Suppressor macrophage treated with lipopolysaccharide for 4 hours (primary cell): ENCODE measurements at places on chromosomes 1 and 21.
A peak's percentile ranks its signal among the peaks of the same experiment; 100 is the strongest.

DNA sequence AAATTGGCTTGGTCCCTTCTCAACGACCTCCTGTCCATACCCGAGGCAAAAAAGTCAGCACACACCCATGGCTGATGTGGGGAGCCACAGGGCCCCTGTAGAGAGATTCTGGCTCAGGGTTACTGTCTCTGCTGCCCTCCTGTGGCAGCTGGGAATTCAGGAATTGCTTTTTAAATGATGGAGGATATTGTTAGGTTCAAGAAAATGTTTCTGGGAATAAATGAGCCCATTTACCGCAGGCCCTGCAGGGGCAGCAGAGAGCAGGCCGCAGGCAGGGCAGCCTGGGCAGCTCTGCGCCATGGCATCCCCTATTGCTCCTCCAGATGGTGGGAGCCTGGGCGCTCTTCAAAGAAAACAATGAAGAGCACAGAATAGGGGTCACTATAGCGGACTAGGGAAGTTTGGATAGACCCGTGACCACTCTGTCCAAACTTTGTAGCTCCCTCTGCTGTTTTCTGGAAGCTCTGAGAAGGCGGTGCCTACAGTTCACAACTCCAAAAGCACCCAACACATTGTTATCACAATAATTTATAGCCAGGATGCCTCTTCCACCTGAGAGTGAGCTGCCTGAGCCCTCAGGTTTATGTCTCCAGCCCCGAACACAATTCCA is 201.1 kb downstream of the BACH1 start:
- DNase-seq, result peak; percentile 16

DNA sequence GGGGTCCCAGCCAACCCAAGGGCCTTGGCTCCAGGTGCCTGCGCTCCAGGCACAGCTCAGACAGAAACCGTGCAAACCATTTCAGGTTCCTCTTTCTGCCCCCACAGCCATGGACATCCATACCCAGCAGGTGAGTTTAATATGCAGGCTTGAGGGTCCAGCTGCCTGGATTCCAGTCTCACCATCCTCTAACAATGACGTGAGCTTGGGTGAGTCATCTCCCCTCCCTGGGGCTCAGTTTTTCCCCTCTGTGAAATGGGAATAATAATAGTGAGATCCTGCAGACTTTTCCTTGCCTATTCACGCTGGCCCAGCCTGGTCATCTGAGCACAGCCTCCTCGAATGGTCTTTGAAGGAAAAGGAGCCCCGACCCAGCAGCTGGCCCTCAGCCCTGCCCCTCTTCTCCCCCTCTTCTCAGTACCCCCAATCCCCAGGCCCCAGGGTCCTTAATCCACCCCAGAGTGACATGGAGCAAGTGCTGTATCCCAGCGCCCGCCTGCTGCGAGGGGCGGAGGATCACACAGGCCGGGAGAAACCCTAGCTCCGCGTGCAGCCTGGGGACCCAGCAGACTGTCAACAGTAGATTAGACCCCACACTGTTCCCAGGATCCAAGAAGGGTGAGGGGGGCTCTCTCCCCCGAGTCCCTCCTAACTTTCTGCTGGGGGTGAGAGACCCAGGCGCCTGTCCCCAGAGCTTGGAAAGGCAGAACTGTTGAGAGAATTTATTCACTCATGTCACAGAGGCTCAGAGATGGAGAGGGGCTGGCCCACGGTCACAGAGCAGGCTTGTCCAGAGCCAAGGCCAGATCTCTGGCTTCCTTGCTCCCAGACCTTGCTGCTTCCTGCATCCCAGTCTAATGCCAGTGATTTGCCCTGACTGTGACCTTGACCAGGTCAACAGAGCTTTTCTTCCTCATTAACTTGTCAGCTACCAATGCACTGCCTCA is 49.2 kb downstream of the TAS1R2 start:
- no peak for DNase-seq

DNA sequence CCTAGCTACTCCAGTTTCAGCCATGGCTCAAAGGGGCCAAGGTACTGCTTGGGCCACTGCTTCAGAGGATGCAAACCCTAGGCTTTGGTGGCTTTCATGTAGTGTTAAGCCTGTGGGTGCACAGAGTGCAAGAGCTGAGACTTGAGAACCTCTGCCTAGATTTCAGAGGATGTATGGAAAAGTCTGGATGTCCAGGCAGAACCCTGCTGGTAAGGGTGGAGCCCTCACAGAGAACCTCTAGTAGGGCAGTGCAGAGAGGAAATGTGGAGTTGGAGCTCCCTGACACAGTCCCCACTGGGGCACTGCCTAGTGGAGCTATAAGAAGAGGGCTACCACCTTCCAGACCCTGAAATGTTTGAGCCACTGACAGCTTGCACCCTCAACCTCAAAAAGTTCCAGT is 16.2 kb downstream of the RIIAD1 start:
- DNase-seq, result no peak

GRCh38 chr1:213605732-213606131 is 382.0 kb upstream of the PROX1 start:
- DNase-seq, result no peak

DNA sequence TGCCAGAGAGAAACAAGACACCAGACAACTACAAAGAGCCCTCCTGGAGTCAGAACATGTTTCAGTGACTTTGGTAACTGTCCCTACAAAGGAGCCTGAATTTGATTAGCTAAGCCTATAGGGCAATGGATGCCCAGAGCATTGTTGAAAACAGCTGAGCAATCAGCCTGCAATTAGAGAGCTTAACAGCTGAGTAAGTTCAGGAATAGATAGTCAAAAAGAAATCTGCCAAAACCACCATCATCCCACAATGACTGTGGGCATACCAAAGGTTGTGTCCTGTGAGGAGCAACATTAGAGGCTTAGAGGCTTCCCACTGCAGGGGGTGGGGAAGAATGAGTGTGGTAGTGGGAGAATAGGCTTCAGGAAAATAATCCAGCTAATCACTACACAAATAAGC is 32.1 kb downstream of the SH3BP5L start:
- DNase-seq, result no peak

- peak; percentile 59 for DNase-seq
Measured at GRCh38 chr1:167455786-167456446, 62.4 kb downstream of the CD247 start.

DNA sequence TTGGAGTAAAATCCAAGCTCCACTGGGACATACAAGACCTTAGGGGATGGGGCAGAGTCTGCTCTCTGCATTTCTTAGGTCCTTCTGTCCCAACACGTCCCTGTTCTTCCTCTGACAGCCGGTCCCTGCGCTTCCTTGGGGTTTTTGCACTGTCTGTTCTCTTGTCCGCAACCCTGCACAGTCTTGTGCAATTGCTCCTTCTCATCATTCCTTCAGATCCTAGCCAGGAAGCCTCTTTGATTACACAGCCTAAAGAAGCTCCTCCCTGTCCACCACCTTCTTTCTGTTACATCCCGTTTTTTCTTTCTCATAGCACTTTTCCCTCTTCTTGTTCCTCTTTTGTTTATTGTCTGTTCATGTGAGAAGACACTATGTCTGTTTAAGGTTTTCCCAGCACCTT is 19.9 kb downstream of the ACOT11 start:
- peak; percentile 82 for DNase-seq

- DNase-seq, result no peak
Measured at GRCh38 chr1:226404063-226404903, 3.6 kb downstream of the PARP1 start.

DNA sequence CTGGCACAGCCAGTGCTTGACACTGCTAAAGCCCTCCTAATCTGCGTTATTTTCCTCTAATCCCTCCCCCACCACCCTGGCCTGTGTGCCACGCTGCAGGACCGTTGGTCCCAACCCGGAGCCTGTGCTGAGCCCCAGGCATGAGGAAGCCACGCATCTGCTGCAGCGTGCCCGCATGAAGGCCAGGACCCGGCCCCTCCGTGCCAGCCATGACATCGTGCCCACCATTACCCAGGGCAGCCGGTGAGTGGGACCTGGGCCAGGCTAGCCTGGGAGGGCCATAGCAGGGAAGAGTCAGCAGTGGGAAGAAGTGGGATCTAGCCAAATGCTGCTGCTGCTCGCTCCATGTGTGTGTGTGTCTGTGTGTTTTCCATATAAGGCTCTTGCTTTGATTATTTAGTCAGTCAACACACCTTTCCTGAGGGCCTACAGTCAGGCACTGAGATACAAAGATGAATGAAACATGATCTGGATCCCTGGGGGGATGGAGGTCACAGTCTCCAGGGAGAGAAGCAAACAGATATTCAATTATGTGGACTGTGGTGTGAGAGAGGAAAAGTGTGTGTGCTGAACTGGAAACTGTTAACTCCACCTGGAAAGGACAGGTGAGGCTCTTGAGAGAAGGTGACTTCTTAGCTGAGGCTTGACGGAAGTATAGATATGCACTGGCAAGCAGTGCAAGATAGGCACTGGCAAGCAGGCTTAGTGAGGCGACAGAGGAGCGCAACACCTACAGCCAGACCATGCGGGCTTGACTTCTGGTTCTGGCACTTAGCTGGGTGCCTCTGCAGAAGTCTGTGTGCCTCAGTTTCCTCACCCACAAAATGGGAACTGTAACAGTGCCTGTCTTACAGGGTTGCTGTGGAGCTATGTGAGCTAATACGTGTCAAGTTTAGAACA is 15.9 kb downstream of the KIAA1614 start:
- DNase-seq, result no peak

GRCh38 chr1:92973203-92973897 is 12.1 kb upstream of the DIPK1A start:
- peak; percentile 50 for DNase-seq

GRCh38 chr1:174535207-174535606 is 87.4 kb downstream of the GPR52 start:
- DNase-seq, result no peak

GRCh38 chr1:4838231-4838630 is 183.8 kb downstream of the AJAP1 start:
- no peak for DNase-seq

DNA sequence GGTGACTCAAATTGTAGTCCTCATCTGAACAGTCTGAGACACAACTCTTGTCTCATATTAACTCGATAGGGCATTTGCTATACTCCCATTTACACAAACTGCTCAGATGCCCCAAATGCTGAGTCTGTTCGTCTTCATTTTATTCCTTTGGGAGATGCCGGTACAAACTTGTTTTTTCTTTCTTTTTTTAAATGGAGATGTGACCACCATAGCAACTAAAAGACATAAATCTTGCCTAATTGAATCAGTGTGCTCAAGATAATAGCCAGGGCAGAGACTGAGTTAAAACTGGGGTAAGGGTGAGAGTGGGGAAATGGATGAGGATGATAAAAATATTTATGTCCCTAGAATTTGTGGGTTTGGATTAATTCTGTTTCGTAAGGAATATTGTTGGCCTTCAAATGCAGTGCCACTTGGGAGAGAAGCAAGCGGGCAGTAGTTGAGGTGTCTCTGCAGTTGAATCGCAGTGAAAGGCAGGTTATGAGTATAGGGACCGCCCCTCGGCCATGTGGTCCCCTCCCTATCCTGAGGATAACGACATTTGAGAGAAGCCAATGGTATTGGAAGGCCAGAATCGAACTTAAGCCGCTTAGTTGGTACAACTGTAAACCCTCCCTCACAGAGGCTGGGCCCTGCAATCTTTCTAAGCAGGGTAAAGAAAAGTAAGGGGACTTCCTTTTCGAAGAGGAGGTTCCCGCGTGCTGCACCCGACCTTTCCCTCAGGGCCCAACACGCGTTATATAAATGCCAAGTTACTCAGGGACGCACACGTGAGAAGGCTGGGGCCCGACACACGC is 859 bp upstream of the LRRC8B start:
- DNase-seq, result peak; percentile 39

DNA sequence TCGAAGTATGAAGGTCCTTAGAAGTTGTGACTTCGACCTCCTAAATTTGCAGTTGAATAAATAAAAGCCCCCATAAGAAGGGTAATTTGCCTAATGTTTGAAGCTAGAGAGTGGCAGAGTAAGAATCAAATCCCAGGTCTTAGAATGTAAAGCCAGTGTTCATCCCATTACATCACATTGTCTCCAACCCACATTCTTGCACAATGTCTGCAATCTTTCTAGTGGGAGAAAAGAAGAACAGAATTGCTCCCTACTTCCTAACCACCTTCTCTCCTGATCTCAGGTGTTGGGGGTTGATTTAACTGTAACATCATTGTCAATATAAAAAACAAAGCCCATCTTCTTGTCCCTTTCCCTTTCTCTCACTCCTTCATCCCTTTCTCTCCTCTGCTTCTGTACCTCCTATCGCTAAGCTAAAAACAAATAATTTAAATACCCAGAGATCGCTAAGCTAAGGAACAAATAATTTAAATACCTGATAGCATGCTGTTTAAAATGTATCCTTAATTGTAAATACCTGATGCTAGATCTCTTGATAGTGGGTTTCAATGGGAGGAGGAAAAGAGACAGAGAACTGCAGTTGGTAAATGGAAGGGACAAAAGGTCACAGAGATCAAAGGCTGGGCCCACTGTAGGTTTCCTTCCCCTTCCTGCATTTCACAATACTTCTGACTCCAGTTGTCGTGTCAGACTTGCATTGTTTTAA is 32.1 kb upstream of the CCDC190 start:
- DNase-seq, result peak; percentile 52

DNA sequence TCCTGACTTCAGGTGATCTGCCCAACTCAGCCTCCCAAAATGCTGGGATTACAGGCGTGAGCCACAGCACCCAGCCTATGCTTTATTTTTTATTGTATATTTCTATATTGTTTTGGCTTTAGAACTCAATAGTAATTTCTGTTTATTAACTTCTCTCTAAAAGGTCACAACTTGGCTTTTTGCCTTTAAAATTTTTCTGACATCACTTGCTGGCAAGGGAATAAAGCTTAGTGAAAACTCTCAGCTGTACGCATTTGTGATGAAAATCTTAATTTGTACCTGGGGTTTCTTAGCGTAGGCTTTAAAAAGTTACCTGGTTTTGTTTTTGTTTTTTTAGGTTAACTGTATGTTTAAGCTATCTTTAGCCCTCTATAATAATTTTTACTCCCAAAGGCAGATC is 36.2 kb downstream of the B3GALNT2 start:
- DNase-seq, result no peak

DNA sequence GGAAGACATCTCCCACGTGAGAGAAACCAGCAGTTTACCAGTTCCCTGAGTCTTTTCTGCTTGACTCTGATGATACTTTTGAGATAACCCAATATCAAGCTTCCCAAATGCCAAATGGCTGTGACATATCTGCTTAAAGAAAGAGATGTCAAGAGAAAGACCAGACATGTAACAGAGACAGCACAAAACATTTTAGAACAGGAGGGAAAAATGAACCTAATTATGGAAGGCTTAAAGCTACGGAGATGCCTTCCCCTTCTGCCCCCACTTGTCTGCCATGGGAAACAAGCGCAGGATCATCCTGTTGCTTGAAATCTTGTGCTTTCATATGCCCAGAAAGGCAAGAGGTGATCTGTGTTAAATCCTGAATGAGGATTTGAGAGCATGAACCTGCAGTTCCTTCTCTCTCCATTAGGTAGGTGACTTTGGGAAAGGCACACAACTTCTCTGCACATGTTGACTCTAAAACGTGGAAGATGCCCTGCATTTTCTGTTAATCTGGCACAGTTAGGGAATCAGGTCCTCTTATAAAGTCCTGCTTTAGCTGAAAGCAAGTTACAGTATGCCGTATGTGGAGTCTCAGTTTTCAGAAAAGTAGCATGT is 46.7 kb upstream of the MTR start:
- no peak for DNase-seq
